RWPE1 (cell line): ENCODE measurements at places on chromosomes 7 and 10.

GRCh38 chr7:70000737-70001348 lies 402.6 kb downstream of the AUTS2 start:
- DNase-seq, result no peak

- DNase-seq, result no peak
These were observed 58.5 kb downstream of the TRUB1 start for GRCh38 chr10:114996542-114996941.

DNA sequence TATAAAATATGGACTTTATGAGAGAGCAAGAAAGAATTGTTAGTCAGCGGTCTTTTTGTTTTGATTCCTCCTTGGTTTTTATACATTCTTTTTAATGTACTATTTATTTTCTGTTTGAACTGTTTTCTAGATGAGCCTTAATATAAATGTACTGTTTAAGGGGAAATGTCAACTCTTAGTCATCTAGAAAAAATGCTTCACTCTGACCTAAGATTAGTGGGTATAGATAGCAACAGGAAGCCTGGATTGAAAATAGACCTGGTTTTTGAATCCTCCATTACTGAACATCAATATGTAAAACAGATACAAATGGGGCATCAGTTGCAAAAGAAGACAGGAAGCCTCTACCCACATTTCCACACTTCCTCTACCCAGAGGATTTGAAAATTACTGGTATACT lies 87.8 kb downstream of the CHRM2 start:
- no peak for DNase-seq

- no peak for DNase-seq
These were observed 2.3 kb downstream of the THNSL1 start for GRCh38 chr10:25018703-25019102.

DNA sequence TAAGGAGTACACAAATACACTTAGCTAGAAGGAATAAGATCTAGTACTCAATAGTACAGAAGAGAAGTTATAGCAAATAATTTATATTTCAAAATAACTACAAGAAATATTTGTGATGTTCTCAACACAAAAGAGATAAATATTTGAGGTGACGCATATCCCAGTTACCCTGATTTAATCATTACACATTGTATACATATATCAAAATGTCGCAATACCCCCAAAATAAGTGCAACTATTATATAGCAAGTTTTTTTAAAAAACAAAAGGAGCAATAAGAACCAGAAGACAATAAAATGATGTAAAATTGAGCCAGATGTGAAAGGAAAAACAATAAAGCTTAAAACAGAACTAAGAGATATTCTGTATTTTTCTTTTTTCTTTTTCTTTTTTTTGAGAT lies 59.3 kb upstream of the KIAA1217 start:
- no peak for DNase-seq

GRCh38 chr7:94382132-94382531 lies 12.6 kb upstream of the COL1A2 start:
- DNase-seq, result no peak
